NCI-H1694 (cell line): ENCODE measurements at places on chromosomes 4 and X.

- no peak for DNase-seq
Observed at GRCh38 chr4:132227151-132227856, 921.8 kb upstream of the PCDH10 start.

GRCh38 chrX:6227453-6227835 is 1.2 kb downstream of the NLGN4X start:
- no peak for DNase-seq

GRCh38 chr4:67343199-67343598 is 202.1 kb downstream of the CENPC start:
- DNase-seq = no peak

- no peak for DNase-seq
Observed at GRCh38 chrX:146881521-146881920, 67.0 kb upstream of the CXorf51A start.

- DNase-seq = no peak
Observed at GRCh38 chr4:150578745-150579501, 3.0 kb upstream of the MAB21L2 start.
